ENCODE measurements at places on chromosomes 1 and 21. TPM values are rescaled to one million over a fixed set of nuclear protein-coding genes. Genes with fewer than 3 reads are reported as not detected.

- no peak for DNase-seq
These were observed 62.1 kb downstream of the MATN1 start for GRCh38 chr1:30661311-30661710.

The SLAMF9 gene
- not detected for total RNA-seq

The LMX1A gene
- not detected for total RNA-seq

The OR1C1 gene
- total RNA-seq, result not detected

- DNase-seq, result no peak
These were observed 128.3 kb upstream of the C1orf21 start for GRCh38 chr1:184258525-184258924.

- DNase-seq, result no peak
These were observed 58.6 kb downstream of the CACNA1E start for GRCh38 chr1:181541947-181542346.

- DNase-seq, result no peak
These were observed 23.2 kb downstream of the TCEA3 start for GRCh38 chr1:23401313-23401712.

DNA sequence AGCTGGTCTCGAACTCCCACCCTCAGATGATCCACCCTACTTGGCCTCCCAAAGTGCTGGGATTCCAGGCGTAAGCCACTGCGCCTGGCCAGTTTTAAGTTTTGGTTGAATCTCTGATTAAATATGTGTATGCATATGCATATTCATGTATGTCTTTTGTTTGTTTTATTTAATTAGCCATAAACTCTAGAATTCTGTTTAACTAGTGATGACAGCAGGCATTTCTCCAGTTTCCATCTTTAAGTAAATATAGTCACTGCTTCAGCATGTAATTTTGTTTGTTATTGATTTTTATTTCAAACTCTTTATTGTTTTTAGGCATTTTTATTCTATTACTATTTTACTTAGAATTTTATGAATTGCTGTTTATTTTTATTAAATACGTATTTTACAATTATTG, 58.0 kb downstream of the NUF2 start:
- DNase-seq, result no peak

GRCh38 chr1:91121366-91121765, 99.5 kb upstream of the ZNF644 start:
- DNase-seq, result no peak

The SHCBP1L gene
- total RNA-seq, result not detected

The KPRP gene
- not detected for total RNA-seq

DNA sequence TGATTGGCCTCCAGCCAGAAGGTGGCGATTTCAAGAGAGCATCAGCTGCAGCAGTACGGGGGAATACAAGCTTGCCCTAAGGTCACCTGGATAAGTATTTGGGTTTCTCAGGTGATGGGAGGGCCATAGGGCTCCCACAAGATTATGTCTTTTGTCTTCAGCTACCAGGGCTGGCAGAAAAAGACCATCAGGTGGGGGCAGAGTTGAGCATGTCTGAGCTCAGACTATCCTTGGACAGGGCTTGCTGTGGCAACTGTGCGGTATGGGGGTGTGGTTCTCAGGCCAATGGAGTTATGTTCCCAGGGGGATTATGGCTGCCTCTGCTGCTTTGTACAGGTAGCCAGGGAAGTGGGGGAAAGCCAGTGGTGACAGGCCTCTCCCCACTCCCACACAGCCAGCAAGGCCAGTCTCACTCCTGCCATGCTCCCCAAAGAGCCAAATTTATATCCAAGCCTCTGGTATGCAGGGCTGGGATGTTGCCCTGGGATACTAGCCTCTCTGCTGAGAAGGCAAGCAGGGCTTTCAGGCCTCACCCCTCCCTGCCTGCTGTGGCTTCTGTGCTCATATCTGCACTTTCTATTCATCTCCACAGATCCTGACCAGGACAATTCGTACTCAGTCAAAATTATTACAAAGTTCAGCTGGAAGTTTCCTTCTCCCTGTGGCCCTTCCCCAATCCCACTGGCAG, 26.6 kb upstream of the CD84 start:
- no peak for DNase-seq

The MTMR11 gene
- 15.0 TPM for total RNA-seq

- DNase-seq, result no peak
These were observed 103.2 kb upstream of the CASZ1 start for GRCh38 chr1:10899490-10900250.

The CRNN gene
- total RNA-seq, result not detected

DNA sequence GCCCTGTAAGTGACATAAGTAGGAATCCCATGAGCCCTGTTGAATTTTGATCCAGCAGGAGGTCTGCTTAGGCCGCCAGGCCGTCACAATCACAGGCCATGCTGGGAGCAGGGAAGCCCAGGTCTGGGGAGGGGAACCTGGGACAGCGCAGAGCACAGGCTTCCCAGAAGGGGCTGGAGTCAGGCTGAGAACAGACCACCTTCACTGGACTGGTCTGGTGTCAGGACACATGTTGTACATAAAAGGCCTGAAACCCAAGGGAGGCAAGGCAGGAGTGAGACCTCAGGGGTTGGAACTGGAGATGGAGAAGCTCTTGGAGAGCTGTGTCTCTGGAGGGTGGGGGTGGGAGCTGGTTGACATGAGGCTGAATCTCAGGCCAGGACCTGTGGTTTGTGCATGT, 63.3 kb upstream of the ARTN start:
- no peak for DNase-seq

GRCh38 chr1:86154571-86155050, 2.0 kb downstream of the COL24A1 start:
- no peak for DNase-seq

- no peak for DNase-seq
These were observed 37.5 kb downstream of the SLC19A1 start for GRCh38 chr21:45504516-45505415.

DNA sequence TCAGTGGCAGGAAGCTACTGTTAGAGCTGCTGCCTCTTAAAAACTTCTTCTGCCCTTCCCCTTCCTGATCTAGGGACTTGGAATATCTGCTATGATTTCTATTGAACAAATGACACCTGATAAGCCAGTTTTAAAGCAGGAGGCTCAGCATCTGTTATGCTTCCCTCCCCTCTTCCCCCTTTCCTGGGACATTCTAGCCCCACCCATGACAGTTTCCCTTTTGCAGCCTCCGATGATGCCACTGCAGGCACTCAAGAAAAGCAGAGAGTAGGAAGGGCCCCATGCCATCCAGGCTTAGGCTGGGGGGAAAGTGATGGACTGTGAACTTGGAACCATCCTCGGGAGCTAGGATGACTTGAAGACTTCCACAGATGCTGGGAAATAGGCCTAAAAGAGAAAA, 15.1 kb upstream of the EPB41 start:
- no peak for DNase-seq

DNA sequence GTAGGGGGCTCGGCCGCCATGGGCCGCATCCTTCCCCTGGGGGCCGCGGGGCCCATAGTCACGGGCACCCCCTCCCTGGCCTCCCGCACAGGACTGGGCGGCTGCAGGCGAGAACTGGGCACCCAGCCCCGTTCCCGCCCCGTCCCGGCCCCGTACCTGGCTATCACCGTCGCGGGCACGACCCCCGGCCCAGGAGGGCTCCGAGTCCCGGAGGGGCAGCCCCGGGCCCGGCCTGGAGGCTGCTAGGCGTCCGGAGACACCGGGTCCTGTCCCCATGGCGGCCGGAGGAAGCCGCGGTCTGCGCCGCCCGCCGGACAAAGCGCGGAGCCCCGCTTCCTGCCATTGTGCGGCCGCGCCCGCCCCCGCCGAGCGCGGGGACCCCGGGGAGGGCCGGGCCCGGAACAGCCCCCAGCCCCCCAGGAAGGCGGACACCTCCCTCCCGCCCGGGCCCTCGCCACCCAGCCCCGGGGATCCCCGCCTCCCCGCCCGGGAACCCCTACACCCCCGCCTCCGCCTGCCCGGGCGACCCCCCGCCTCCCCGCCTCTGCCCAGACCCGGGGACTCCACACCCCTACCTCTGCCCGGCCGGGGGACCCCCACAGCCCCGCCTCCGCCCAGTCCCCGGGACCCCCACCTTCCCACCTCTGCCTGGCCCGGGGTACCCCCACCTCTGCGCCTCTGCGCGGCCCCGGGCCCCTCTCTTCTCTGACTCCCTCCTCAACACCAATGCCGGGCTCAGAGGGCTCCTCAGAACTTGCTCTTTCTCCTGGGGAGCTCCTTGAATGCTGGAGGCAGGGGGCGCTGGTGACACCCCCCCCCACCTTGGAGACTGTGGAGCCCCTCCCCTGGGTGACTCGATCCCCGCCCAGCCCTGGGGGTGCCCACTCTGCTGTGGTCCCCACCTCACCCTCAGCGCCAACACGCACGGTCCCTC, 6.0 kb downstream of the PLEKHG5 start:
- DNase-seq, result no peak

- DNase-seq, result no peak
These were observed 634.5 kb downstream of the LTN1 start for GRCh38 chr21:28358170-28358569.

- DNase-seq, result no peak
These were observed 38.2 kb downstream of the URB2 start for GRCh38 chr1:229664133-229664689.

The ZMYND12 gene
- total RNA-seq, result not detected

The AXDND1 gene
- total RNA-seq, result 0.30 TPM

The HSD3B1 gene
- not detected for total RNA-seq

DNA sequence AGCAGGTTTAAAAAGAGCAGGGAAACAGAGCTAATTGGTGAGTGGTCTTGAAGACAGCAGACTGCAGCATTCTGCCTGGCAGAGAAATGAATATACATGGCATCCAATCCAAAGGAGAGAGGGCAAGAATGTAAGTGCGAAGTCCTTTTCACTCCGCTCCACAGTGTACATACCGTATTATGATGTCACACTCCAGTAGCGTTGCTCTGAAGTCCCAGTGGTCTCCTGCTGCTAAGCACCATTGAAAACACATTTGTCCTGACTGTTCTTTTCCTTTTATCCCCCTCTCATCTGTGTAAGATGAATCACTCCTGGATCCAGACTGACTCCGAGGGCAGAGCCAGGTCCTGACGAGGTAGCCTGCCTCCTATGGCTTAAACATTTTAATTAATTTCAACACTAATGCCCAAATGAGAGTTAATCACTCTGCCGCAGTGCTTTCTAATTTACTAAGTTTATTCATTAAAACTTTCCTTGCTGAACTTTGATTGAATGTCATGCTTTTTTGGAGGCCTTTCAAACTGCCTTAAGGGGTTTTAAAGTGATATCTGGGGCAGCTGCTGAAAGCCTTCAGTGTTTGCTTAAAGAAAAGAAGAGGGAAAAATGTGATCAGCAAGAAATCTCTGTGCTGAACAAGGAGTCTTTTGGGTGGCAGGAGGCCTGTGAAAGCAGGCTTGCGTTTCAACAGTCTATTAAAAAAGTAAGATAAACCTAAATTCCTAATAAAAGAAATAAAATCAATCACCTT, 227.2 kb downstream of the ATG4C start:
- no peak for DNase-seq

DNA sequence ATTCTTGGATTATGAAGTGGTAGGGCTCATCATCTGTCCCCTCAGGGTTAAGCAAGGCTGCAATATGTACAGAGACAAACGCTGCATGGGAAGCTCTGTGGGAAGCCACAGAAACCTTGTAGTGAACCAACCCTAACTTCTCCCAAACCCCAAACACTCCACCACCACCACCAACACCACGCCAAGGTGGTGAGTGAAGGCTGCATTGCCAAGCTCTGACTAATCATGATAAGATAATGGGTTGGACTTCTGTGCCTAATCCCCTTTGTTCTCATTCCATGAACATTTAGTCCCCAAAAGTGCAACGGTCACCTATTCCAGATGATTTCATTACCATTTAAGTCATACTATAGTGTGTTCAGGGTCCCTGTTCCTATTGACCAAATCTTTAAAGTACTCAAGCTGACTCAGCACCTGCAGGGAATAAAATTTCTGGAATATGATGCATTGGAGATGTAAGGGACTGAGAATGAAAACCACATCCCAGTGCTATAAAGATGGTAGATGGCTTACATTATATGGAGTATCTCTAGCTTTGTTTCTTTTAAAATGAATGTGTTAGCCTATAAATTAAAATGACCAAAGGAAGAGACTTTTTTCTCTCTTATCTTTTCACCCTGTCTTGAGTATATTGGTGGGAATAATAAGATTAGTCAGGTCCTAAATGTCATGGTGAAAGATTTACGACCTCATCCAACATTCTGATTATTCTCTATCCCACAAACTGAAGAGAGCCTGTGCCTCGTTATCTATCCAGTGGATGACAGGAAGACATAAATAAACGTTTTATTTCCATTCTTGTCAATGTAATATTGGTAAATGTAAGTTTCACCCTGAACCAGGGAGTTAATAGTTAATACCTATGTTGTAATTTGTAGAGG, 22.6 kb upstream of the PLD5 start:
- DNase-seq, result no peak

DNA sequence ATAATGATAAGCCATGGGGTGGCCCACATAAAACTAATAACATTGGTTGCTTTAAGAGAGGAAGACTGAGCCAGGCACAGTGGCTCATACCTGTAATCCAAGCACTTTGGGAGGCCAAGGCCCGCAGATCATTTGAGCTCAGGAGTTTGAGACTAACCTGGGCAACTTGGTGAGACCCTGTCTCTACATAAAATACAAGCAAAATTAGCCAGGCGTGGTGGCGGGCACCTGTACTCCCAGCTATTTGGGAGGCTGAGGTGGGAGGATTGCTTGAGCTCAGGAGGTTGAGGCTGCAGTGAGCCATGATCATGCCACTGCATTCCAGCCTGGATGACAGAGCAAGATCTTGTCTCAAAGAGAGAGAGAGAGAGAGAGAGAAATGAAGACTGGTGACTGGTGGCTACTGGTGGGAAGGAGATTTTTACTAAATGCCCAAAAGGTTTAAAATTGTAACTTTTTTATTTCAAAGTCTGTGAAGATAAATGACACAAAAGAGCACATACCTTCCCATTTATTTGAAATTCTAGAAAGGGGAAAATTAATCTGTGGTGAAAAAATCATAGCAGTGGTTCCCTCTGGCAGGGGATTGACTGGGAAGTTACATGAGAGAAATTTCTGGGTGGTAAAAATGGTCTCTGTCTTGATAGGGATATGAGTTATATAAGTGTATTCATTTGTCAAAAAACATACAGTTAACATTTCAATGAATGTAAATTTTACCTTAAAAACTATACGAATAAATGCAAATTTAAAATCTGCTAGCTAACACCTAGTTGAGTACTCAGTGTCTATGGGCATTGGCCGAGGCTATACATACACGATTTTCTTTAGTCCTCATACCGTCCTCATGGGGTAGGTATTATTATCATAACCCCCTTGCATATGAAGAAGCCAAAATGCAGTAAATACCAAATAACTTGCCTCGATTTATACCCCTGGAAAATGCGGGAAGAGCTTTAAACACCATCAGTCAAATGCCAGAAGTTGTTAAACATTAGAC, 2.2 kb upstream of the NBPF1 start:
- DNase-seq, result no peak

- DNase-seq, result no peak
These were observed 604.7 kb upstream of the PLXNA2 start for GRCh38 chr1:208848854-208849253.

GRCh38 chr1:44489481-44489880, 84.4 kb downstream of the RNF220 start:
- DNase-seq, result no peak

GRCh38 chr1:156135930-156136871, 17.2 kb upstream of the SEMA4A start:
- DNase-seq, result no peak

The CLCA4 gene
- total RNA-seq, result not detected
